Adipocyte (in vitro differentiated cells): ENCODE measurements at places on chromosomes 1 and 21.

GRCh38 chr1:67635055-67635809 lies 49.8 kb upstream of the GADD45A start:
- DNase-seq: no peak

GRCh38 chr1:150971583-150972416 lies 2.8 kb downstream of the CERS2 start:
- peak; percentile 23 for DNase-seq

GRCh38 chr1:18191481-18192155 lies 84.0 kb downstream of the IGSF21 start:
- no peak for DNase-seq

GRCh38 chr1:172906778-172907592 lies 143.8 kb downstream of the TNFSF18 start:
- DNase-seq: peak; percentile 66

DNA sequence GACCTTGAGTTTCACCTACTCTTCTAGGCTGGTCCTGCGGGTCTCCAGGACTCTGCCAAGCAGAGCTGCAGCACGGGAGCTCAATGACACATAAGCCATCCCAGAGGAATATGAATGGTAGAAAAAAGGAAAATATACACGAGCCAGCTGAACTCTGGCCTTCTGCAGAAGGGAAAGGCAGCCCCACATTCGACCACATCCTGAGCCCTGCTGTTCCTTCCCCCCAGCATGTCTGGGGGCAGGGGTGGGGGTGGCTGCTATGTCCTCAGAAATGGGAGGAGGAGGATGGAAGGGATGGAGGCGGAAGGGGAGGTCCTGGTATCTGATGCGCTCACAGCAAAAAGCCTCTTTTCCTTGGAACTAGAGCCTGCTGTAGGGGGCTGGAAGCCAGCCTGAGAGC lies 12.1 kb upstream of the KDF1 start:
- no peak for DNase-seq

- no peak for DNase-seq
Observed at GRCh38 chr1:39694026-39694425, 2.8 kb upstream of the HPCAL4 start.

DNA sequence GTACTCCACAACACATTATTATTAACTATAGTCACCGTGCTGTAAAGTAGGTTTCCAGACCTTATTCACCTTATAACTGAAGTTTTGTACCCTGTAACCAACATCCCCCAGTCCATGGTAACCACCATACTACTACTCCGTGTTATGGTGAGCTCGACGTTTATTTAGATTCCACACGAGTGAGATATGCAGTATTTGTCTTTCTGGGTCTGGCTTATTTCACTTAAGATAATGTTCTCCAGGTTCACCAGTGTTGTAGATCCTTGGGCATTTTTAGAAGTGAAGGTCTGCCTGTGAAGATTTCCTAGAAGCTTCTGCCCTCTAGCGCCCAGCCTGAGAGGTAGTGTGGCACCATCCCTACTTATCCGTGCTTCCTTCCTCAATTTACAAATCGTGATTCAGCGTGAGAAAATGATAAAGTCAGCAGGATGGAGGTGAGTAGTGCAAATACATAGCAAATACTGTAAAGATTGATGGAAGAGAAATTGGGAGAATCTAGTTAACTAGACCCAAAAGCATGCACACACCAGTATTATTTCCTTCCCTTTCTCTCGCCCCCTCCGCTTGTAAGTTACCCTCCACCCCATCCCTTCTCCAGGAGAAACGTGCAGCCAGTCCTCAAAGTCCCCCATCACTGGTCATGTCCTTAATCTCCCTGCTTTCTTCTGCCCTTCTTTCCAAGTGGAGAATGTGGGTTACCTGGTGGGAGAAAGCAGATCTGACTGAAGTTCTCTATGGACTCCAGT lies 36.0 kb upstream of the DISC1 start:
- peak; percentile 82 for DNase-seq

DNA sequence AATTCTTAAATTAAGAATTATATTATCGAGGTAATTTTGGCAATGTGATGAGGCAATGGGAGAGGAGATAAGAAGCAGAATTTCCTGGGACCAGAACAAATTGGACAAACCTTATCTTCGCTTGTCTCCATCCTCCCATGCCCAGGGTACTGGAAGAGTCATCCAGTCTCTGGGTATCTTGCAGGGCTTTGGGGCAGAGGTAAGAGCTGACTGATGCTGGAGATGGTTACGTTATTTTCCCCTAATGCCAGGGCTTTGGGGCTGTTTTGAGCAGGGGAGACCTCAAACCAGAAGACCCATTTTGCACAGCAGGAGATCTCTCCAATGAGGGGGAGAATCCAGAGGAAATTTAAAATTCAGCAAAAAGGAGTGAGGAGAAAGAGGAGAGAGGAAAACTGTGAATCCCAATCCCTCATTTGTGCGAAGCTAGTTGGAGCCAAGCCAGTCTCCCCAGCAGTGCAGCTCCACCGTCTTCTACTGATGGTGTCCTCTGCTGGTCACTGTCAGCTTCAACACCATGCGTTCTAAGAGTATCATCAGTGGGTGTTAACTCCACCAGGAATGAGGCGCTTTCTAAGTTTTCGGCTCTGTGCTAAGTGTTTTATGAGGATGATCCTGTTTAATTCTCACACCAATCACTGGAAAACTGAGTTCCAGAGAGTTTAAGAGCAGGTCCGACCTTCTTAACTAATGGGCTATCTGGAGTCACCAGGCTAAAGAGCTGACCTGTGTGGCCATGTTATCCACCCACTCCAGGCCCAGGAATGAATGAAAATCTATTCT lies 86.8 kb upstream of the CD34 start:
- DNase-seq: peak; percentile 84

DNA sequence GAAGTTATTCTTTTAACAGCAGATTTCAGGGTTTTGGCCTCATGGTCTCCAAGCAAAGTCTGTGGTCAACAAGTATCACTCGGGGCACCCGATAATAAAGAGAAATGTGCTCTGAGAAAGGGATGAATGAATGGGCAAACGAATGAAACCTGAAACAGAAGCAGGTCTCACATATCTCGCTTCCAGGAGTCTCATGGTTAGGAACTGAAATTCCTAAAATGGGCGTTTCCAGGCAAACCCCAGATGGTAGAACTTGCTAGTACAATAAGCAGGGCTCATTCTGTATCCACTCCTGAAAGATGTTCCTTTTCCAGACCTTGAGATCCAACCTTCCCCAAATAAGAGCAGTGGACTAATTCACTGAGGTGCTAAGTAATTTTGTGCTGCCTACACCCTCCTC lies 87.2 kb downstream of the LAMC2 start:
- DNase-seq: peak; percentile 54

DNA sequence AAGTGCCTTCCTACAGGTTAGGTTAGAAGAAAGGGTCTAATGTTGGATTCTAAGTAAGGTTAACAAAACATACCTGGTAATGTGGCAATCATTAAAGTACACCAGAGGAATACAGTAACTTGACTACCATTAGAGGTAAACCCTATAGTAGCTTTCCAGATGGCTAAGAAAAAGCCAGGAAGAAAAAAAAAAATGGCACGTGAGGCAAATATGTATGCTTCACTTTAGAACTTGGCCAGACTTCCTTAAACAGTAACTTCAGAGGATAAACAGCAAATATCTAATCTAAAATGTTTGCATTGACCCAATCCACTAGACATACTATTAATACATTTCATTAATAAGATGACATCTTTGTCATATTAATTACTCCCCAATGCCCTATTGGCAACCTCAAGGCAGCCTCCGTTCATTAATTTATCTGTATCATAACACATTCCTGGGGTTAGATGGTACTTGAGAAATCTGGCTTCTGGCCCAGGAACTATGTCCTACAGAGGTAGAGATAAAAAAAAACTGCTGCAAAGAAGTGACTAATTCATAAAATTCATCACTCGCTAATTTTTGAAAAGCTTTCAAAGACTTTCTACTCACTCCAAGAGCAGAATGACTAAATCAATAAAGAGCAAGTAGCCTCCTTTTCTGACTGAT lies 5.8 kb downstream of the DCAF8 start:
- DNase-seq: peak; percentile 47

DNA sequence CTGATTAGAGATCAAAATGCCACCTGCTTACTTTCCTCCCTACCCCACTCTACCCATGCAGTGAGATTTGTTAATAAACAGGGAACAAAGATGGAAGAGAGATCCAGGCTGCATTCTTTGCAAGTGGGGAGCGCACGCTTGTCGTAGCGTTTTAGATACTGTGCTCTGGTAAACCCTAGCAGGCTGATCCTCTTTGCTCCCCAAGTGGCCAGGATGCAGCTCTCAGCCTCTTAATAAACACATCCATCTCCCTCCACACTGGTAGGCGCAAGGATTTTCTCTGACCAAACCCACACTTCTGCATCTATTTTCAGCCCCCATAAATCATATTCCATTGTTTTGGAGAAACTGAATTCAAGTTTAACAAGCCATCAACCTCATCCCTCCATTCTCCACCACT lies 2.9 kb downstream of the PGBD5 start:
- no peak for DNase-seq

DNA sequence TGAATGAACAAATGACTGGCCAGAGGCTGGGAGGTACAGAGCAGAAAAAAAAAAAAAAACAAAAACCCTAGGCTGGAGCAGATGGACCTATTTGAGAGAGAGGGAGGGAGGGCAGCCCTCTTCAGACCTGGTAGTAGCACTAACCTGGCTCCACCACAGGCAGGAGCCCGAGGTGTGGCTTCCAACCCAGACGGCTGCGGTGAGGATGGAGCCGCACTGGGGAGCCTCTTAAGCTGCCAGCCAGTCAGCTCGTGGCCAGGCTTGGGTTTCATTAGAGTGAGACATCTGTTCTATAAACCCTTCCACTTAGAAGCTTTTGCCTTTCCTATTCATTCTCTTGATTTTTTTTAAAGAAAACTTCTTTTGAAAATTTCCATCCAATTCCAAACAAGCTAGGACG lies 16.8 kb downstream of the LGR6 start:
- DNase-seq: peak; percentile 33

- DNase-seq: no peak
Observed at GRCh38 chr1:12591267-12591938, 26.6 kb downstream of the DHRS3 start.

DNA sequence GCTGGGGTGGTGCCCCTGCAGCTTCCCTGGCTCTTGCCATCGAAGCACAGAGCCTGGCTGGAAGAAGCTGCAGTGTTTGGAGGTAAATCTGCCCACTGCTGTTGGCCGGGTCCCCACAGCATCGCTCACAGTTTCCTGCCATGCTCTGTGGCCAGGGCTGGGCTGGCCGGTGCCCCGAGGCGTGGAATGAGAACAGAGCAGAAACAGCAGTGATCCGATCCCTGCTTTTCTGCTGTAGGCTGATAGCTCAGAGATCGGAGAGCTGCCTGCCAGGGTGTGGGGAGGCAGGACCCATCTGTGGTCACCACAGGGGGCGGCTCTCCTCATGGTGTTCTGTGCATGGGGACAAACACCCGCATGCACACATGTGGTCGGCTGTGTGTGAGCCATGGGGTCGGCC lies 11.5 kb downstream of the SLC45A1 start:
- peak; percentile 41 for DNase-seq
